Gastrocnemius medialis (tissue), 4 donors: ENCODE measurements at places on chromosomes 1 and 21.
A peak's percentile ranks its signal among the peaks of the same experiment; 100 is the strongest.

GRCh38 chr1:15756143-15757015 is 2.2 kb upstream of the FBLIM1 start:
- H3K4me1 ChIP-seq = no peaks in the 10 kb centered on the region
- no peaks in the 10 kb centered on the region for H3K36me3 ChIP-seq
- peaks cover 24% of the 10 kb centered on the region for H3K27me3 ChIP-seq
- H3K4me3 ChIP-seq = no peak overlapping the region
- no peak overlapping the region for H3K27ac ChIP-seq

DNA sequence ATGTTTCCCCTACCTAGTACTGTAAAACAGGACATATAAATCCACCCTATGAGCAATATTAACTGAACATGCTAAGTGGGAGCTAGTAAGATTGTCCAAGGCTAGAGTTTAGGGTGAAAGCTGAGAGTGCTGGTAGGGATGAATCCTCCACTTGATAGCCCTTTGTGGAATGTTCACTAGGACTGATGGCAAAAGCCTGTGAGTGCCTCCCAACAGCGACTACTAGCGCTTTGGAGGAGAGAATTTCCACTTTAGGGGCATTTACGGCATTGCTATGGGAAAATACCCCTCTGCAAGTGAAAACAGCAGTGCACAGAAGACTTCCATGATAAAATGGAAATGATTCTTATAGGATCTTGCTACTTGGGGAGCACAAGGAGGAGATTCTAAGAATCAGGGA is 35.9 kb downstream of the CFHR5 start:
- H3K4me3 ChIP-seq = no peak overlapping the region
- H3K27ac ChIP-seq = no peak overlapping the region
- H3K36me3 ChIP-seq = no peaks in the 10 kb centered on the region
- no peak for DNase-seq

GRCh38 chr1:103779932-103780331 is 30.2 kb downstream of the AMY1C start:
- no peaks in the 10 kb centered on the region for H3K27me3 ChIP-seq
- H3K36me3 ChIP-seq = no peaks in the 10 kb centered on the region
- H3K4me1 ChIP-seq = no peaks in the 10 kb centered on the region
- H3K27ac ChIP-seq = no peak overlapping the region
- no peak for DNase-seq

GRCh38 chr1:201792534-201793305 is 36.2 kb upstream of the IPO9 start:
- H3K4me1 ChIP-seq = peaks cover 30% of the 10 kb centered on the region
- peak overlapping the region; percentile 73 for H3K27ac ChIP-seq
- H3K4me3 ChIP-seq = no peak overlapping the region
- H3K36me3 ChIP-seq = no peaks in the 10 kb centered on the region

- H3K4me3 ChIP-seq = no peak overlapping the region
- H3K27ac ChIP-seq = no peak overlapping the region
- peaks cover 22% of the 10 kb centered on the region for H3K4me1 ChIP-seq
- no peak for DNase-seq
- no peaks in the 10 kb centered on the region for H3K27me3 ChIP-seq
Measured at GRCh38 chr1:118881751-118882150, 106.4 kb downstream of the TBX15 start.

GRCh38 chr1:84078108-84078841 is 65.8 kb upstream of the PRKACB start:
- H3K4me3 ChIP-seq = peak overlapping the region; percentile 81
- no peaks in the 10 kb centered on the region for H3K27me3 ChIP-seq
- no peaks in the 10 kb centered on the region for H3K36me3 ChIP-seq
- peaks cover 14% of the 10 kb centered on the region for H3K4me1 ChIP-seq
- H3K27ac ChIP-seq = peak overlapping the region; percentile 80
- no peak for DNase-seq

DNA sequence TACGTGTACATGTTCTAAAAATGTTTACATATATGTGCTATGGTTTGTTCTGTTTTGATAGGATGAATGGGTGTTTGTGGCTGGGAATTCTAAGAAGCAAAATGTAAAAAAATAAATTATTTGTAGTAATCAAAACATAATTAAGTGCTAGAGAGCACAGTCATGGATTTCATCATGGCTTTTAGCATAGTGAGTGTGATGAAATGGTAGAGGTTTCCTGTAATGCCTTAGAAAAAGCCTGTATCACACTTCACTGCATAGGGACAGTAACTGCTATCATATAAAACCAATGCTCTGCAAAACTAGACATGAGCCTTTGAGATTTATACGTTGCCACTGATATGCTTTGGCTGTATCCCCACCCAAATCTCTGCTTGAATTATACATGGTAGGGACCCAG is 99.8 kb downstream of the PTGER3 start:
- no peaks in the 10 kb centered on the region for H3K36me3 ChIP-seq
- no peak for DNase-seq
- H3K27me3 ChIP-seq = no peaks in the 10 kb centered on the region
- H3K4me1 ChIP-seq = no peaks in the 10 kb centered on the region
- H3K4me3 ChIP-seq = no peak overlapping the region

GRCh38 chr1:43277116-43277876 is 7.5 kb downstream of the TMEM125 start:
- H3K27me3 ChIP-seq = no peaks in the 10 kb centered on the region
- H3K27ac ChIP-seq = no peak overlapping the region
- no peak for DNase-seq
- H3K36me3 ChIP-seq = no peaks in the 10 kb centered on the region
- H3K4me1 ChIP-seq = no peaks in the 10 kb centered on the region
- H3K4me3 ChIP-seq = no peak overlapping the region
